ENCODE measurements at places on chromosomes 7 and 10. TPM values are rescaled to one million over a fixed set of nuclear protein-coding genes. Genes with fewer than 3 reads are reported as not detected.

The DPCD gene
- total RNA-seq = 29.8 TPM

The MEOX2 gene
- 6.2 TPM for total RNA-seq

The KIF11 gene
- 1.6 TPM for total RNA-seq

The NEUROD6 gene
- total RNA-seq = not detected

The LIPA gene
- 18.7 TPM for total RNA-seq

The GRB10 gene
- total RNA-seq = 58.0 TPM

The TMEM26 gene
- 0.40 TPM for total RNA-seq

The ASZ1 gene
- not detected for total RNA-seq

The STAG3 gene
- total RNA-seq = not detected

The MUC12 gene
- total RNA-seq = 0.54 TPM

The MYPN gene
- not detected for total RNA-seq

The EVX1 gene
- total RNA-seq = not detected

The NRCAM gene
- 4.7 TPM for total RNA-seq

The VAX1 gene
- total RNA-seq = not detected

The PKD2L1 gene
- total RNA-seq = not detected

The ACTL6B gene
- not detected for total RNA-seq

The NPC1L1 gene
- total RNA-seq = 0.08 TPM

The CYP2W1 gene
- not detected for total RNA-seq

The CAMK2B gene
- total RNA-seq = 0.27 TPM

The COL1A2 gene
- total RNA-seq = 203 TPM

The KCNH2 gene
- total RNA-seq = 35.3 TPM

The TBX20 gene
- total RNA-seq = 5.4 TPM

The RBP3 gene
- not detected for total RNA-seq

The ZNF679 gene
- total RNA-seq = not detected

The GNAT3 gene
- not detected for total RNA-seq

The MICALL2 gene
- total RNA-seq = 19.5 TPM

The NODAL gene
- total RNA-seq = not detected

The DENND2A gene
- 83.5 TPM for total RNA-seq

The SLC39A12 gene
- total RNA-seq = not detected

The ITIH5 gene
- total RNA-seq = 36.4 TPM

The CNPY1 gene
- total RNA-seq = not detected

The CC2D2B gene
- 3.0 TPM for total RNA-seq

The ZNF365 gene
- 1.8 TPM for total RNA-seq

The CDHR1 gene
- total RNA-seq = not detected

The SLC35G1 gene
- total RNA-seq = 4.8 TPM

The ABHD11 gene
- total RNA-seq = 6.7 TPM

The CCDC136 gene
- 23.7 TPM for total RNA-seq

The PRRT4 gene
- 1.2 TPM for total RNA-seq

The WDFY4 gene
- 5.1 TPM for total RNA-seq

The CYP26A1 gene
- total RNA-seq = not detected

The DIP2C gene
- 40.8 TPM for total RNA-seq

The C10orf53 gene
- total RNA-seq = not detected

The SRGN gene
- 66.7 TPM for total RNA-seq

The SGCE gene
- total RNA-seq = 130 TPM

The MRPS33 gene
- total RNA-seq = 13.4 TPM

The PLXNA4 gene
- total RNA-seq = 4.8 TPM

The TMEM196 gene
- total RNA-seq = not detected

The IFIT1B gene
- total RNA-seq = not detected

The BICC1 gene
- 21.2 TPM for total RNA-seq

The NUTM2E gene
- total RNA-seq = not detected

The PTCD1 gene
- 10.8 TPM for total RNA-seq

The SHTN1 gene
- total RNA-seq = 5.0 TPM

The GNGT1 gene
- total RNA-seq = not detected

The UTF1 gene
- not detected for total RNA-seq

The TAS2R41 gene
- not detected for total RNA-seq

The AIFM2 gene
- total RNA-seq = 23.3 TPM

The JAZF1 gene
- total RNA-seq = 36.5 TPM

The AKR1C4 gene
- not detected for total RNA-seq
